ENCODE measurements at places on chromosomes 7 and 10.

DNA sequence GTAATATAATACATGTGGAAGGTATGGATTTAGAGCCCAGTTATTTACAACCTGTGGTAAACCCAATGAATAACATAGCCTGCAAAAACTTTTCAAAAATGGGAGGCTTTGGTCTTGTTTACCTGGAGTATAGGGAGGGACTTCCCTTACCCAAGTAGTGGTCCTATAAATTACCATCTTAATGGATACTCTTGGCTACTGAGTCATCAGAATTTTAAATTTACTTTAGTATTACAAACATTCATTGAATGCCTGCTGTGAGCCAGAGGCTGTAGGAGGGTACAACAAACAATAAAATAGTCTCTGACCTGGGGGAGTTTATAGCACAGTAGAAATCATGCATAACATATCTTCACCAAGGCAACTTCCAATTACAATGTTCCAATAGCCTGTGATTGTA is 365.1 kb downstream of the BBS9 start:
- DNase-seq: no peak

DNA sequence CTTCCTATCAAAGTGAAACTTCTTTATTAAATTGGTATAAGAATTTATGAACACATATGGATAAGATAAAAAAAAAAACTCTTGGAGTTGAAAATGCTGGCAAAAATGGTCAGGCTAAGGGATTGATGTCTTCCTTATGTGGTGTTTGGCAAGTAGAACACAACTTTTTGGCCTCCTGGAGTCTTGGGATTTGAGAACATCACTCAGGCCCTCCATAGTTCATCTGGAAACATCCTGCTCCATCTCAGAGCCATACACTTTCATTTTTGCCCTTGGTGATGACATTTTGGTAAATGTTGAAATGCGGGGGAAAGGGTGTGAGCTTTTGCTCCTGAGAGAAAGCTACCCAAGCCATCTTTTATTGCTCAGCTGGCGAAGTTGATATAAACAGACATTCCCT is 27.5 kb upstream of the BTBD16 start:
- no peak for DNase-seq

GRCh38 chr7:151346470-151346769 is 4.8 kb downstream of the NUB1 start:
- no peak for DNase-seq

DNA sequence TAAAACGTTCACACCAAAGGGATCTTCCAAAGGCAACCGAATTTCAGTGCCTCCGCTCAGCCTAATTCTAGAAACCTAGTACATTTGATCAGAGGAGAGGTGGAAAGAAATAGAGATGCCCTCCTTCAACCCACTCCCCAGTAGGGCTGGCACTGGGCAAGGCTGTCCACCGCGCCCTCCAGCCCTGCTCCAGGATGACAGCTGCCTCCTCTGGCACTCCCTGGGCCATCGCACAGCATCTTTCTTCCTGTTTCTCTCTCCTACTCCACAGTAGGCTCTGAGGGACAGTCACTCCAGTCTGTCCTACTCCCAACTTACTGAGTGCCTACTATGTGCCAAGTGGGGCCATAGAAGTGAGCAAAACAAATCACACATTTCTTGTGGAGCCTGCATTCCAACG is 226.2 kb downstream of the SKIDA1 start:
- no peak for DNase-seq

DNA sequence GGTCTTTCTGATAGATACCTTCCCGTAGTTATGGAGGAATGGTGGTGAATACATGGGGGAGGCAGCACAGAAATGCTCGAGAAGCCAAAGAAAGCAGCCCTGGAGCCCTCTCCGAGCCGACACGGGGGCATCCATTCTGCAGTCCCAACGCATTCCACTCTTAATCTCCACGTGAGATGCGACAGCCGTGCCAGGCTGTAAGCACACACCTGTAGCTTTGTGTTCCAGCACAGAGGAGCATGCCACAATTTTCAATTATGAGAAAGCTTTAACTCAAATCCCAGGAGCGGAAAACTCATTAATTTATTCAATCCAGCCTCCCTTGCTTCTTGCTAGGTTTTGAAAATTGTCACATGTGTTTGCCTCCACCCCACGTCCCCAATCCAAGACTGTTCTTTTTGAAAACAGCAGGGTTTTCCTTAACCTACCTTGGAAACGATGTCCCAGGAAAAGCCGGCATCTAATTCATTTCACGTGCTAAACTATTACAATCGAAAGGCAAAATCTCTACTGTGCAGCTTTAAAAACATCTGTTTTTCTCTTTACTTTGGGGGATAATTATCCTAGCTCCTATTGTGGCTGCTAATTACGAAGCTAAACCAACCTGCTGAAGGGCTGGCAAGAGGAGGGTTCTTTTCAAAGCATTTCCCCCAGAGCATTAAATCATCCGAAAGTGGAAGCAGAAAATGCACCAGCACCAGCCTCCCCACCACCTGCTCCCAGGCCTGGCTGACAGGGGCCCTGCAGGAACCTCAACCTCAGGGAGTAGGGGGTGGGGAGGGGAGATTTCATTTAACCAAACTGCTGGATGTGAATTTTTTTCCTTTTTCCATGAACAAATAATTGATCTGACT is 56.0 kb upstream of the CHST15 start:
- no peak for DNase-seq

GRCh38 chr10:18542832-18543231 is 108.6 kb downstream of the NSUN6 start:
- no peak for DNase-seq

DNA sequence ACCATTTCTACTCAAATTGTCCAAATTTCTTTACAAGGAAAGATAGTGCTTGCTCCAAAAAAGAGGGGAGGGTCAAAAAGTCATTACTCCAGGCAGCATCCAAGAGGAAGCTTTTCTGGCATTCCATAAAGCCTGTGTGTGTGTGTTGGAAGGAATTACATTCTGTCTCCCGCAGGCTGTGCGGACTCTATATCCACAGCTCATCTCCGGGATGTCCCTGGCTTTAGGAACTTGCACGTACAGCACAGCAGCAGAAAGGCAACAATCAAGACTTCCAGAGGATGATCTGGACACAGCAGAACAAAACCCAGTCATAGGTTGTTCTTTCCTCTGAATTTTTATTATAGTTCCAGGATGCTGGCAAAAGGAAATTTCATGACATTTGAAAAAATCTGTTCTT is 94.8 kb downstream of the ITIH5 start:
- no peak for DNase-seq

DNA sequence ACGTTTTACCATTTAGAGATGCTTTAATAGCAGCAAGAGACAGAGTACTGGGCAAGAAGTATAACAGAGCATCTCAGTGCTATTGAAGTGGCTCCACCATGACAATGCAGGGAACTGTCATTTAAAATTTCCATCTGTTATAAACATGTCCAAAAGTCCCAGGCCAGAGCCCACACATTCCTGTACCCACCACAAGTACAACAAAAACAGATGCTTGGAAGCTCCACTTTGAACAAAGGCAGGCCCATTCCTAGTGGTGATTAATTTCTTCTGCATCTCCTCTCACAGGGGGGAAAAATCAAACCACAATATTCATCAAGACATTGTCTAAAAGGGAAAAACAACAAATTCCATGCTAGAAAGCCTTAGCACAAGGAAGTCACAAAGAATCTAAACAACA is 627.9 kb downstream of the PARD3 start:
- no peak for DNase-seq

DNA sequence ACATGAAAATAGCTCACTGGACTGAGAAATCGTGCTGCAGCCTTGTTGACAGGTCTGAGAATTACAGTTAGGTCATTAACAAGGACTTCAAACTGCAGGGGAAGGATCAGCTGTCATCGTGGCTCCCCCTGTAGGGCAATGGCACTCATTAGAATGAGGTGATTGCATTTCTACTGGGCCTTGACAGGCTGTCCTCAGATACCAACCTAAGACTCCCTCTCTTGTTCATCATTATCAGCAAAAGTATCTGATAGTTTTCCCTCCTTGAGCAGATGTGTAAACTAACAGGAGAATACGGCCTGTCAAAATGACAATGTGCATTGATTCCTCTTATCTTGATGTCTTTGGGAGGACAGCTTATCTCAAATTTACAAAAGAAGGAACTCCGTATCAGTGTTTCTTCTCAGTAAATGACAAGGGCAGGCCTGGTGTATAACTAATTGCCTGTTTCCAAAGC is 648.5 kb upstream of the LRRN3 start:
- DNase-seq: no peak

DNA sequence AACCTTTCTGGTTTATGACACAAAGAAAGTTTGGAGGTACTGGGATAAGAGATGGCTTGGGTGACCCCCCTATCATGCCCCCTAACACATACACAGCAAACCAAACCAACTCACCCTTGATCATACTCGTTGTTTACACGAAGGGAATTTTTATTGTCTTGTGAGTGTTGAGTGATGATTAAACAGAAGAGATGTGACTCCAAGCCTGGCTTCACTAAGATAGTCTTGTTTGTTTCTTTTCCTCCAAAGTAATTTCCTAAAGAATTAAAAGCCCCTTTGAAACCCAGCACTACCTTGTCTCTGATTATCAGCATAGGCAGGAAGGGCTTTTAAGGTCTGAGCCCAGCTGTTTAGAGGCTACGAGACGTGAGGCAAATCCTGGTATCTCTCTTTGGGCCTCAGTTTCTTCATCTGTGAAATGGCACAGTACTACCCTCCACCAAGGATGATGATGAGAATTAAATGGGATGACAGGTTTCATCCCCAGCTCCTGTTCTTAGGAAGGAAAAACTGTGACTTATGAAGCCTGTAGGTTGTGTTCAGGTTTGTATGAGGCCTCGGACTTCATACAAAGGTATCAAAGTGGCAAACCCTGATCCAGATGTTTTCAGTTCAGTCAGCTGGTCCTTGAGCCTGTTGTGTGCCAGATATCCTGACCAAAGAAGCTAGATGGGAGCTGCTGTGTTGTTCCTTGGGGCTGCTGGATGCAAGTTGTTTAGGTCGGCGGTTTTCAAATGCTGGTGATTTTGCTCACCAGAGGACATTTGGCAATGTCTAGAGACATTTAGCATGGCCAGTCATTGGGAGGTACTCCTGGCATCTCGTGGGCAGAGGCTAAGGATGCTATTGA is 51.8 kb downstream of the TCF7L2 start:
- DNase-seq: no peak

DNA sequence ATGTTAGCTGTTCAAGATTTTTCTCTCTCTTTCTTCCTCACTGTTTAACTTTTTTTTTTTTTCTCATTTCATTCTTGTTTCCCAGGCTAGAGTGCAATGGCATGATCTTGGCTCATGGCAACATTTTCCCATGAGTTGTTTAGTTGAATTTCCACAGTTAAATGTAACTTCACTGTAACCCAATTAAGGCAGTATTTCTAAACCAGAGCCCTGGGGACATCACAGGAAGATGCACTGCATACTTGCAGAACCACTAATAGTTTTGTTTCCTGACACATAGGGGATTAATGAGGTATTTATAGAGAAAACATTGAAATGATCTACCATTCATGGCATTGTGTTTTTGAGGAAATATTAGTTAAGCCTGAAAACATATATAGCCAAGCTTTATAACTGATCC is 795.6 kb upstream of the GHITM start:
- DNase-seq: no peak

DNA sequence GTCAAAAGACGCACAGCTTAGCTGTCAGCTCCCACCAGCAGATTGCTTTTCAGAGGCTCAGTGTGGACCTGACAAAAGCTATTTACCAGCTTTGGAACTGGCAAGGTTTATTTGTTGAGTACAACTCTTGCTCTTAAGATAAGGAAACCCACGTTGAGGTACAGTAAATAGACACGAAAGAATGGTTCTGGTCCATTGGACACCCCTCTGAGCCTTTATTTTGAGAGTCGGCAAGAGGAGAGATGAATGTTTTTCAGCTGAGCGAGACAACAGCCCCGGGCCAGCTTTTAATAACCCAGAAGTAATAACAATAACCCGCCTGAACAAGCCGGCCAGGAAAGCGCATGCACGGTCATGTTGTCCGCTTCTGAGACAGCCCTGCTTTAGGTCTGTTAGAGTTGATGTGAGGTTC is 49.0 kb downstream of the WNT2 start:
- DNase-seq: no peak

GRCh38 chr7:17521437-17521836 is 223.0 kb downstream of the AHR start:
- DNase-seq: no peak

DNA sequence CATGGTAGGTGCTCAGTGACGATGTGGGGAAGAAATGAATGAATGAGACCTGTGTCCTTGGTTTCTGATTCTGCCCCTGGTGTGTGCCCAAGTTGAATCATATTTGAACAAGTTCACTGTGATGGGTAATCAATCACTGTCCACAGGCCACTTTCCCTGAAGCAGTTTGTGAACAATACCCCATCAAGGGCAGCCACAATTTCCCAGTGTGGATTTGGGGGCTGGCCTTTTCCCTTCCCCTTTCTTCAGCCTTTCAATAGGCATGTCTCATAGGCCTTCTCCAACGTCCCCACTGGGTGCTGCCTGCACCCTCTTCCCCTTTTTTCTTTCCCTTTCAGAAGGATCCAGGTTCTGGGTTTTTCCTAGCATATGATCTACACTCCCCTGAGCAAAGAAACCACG is 64.7 kb downstream of the CREB5 start:
- DNase-seq: no peak

DNA sequence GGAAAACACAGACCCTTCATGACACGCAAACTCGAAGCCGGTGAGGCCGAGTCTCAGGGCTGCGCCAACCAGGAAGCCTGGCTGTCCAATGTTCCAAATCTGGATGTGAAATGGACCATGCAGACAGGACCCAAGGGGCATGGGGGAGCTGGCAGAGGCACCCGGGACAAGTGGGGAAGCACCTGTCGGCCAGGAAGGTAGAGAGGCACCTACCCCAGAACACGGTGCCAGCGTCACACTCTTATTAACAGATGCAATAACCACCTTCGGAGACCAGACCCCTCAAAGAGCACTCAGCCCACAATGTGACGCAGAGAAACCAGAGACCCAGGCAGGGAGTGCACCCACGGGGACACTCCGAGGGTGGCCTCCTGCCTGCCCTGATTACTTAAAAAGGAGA is 88.3 kb upstream of the PDGFA start:
- no peak for DNase-seq

DNA sequence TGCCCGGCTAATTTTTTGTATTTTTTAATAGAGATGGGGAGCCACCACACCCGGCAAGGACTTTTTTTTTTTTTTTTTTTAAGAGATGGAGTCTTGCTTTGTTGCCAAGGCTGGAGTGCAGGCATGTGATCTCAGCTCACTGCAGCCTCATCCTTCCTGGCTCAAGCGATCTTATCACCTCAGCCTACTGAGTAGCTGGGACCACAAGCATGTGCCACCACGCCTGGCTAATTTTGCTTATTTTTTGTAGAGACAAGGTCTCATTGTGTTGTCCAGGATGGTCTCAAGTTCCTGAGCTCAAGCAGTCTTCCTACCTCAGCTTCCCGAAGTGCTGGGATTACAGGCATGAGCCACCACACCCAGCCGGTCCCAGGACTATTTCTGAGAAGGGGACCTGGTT is 9.3 kb upstream of the MCU start:
- DNase-seq: no peak

GRCh38 chr10:125448596-125448995 is 234.4 kb downstream of the TEX36 start:
- DNase-seq: no peak

DNA sequence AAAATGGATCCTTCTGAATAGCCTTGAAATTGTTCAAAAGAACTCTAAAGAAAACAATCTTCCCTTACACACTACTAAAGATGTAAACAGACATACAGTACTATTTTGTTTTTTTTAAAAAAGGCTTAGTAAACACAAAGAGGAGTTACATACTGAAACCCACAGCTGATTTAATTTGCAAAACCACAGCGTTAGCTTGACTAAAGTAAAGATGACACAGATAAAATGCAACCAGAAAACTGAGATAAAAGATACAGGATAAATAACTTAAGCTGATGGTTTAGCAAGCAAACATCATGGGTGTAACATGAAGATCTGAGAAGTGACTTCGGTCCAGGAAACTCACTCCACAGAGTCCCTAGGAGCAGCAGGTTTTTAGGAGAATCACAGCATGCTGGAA is 21.8 kb downstream of the PRKCQ start:
- DNase-seq: no peak
